OCI-LY7 (cell line): ENCODE measurements at places on chromosomes 6 and 20. TPM values are rescaled to one million over a fixed set of nuclear protein-coding genes. Genes with fewer than 3 reads are reported as not detected.

DNA sequence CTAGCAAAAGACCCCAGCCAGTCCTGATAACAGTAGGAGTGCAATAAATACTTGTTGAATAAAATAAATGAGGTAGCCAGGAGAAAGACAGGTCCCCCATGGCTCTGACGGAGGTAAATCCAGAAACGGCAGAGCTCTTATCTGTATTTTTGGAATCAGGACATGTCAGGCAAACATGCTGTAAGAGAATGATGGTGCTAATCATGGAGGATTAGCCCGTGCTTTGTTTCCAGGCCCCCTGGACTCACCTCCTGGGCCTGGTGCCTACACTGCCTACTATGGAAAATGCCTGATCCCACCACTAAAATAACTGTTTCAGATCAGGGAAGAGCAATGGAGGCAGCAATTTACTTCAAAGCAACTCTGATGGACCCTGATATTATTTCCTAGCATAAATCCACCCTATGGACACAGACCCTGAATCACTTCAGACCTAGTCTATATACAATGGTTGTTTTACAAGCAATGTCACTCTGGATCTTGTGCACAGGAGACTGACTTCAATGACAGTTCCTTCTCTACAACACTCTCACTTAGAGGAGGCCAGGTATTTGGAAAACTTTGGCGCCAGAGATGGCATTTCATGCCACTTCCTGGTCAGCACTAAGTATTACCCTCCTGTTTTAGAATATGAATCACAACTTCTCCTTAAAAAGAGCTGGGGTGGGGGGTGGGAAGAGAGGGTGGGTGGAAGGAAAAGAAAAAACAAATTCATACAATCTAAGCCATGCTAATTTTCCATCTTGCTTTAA, 6.4 kb downstream of the MRPL14 start:
- no peak for DNase-seq

The UST gene
- 3.4 and 4.1 TPM in 2 replicates for total RNA-seq

The GNL1 gene
- total RNA-seq = 114 and 116 TPM in 2 replicates

The RCAN2 gene
- total RNA-seq = 0.11 TPM in 1 of 2 replicates, not detected in the other

DNA sequence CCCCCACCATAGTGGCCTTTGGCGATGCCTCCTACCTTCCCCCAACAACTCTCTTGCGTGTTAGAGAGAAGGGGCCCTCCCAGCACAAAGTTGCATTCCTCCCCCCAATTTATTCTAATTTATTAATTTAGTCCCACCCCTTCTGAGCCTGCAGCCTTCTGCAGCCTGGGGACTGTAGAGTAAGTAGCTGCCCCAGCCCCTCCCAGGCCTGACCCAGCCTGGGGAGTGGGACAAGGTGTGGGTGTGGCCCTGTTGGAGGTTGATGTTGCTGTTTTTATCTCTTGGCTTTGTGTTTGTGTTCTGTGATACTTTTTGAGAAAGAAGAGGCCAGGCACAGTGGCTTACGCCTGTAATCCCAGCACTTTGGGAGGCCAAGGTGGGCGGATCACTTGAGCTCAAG, 49.4 kb downstream of the ORC3 start:
- no peak for DNase-seq

DNA sequence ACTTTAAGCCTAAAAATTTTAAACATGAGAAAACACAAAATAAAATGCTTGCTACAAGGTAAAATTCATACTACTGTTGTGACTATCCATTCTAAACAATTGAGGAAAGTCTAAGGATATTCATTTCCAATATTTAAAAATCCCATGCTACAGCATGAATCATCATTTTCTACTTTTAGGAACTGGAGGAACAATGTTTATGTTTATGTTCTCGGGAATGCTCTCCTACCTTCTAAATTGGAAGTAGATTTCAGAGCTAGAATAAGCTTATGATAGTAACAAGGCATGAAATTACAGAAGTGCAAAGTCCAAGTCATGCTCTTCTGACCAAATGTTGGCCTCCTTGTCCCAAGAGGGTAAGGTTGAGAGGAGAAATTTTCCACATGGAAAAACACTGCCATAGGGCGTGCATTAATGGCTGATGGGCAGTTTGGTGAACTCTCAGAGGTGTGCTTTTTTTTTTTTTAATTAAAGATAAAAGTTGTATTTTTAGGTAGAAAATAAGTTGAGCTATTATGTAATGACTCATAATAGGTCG, 6.0 kb upstream of the MYLK4 start:
- DNase-seq = no peak

DNA sequence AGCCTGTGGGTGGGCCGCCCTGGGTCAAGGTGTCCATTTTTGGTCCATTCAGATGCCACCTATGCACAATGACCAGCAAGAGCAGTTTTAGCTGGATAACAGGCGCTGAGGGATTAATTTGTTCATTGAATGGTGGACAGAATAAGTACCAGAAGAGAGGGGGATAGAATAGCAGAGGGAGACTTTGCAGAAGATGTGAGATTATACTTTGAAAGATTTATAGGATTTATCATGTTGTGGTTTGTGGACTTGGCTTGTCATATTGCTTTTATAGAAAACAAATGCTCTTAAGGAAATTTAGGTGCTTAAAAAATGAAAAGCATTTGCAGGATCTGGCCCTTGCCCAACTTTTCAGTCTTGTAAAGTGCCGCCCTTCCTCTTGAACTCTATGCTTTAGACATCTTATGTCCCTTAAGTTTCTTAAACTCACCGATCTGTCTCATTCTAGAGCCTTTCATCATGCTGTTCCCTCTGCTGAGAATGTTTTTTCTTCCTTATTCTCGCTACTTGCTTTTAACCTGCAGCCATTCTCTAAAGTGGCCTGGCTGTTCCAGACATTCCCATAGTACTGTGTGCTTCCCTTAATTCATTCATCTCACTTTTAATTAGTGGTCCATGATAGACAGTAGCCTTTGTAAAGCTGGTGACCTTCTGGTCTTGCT, 42.5 kb downstream of the CD109 start:
- DNase-seq = no peak

DNA sequence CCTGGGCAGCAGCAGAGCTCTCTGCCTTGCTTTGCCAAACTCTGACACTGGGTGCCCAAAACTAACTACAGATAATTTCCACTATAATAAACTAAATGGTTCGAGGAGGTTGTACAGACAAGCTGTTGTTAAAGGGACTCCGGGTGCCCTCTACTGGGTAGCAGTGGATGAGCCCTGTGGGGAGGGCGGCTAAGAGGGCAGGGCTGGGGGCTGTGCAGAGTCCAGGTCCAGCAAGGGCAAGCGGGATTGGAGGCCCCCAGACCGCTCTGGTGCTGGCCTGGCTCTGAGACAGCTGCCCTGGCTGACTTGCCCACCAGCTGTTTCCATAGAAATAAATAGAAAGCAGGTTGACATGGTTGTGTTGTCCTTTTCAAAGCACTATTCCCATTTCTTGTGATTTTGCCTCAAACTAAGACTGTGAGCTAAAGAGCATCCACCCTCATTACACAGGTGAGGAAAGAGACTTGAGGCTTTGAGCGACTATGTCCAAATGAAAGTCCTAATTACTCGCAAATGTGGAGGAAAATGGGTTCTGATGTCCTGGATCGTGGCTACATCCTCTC, 167.6 kb upstream of the CST7 start:
- DNase-seq = peak; percentile 45

GRCh38 chr20:63026582-63027165, 19.9 kb upstream of the BHLHE23 start:
- DNase-seq = no peak

The MAFB gene
- not detected in 2 replicates for total RNA-seq

The TSHZ2 gene
- not detected in 2 replicates for total RNA-seq

DNA sequence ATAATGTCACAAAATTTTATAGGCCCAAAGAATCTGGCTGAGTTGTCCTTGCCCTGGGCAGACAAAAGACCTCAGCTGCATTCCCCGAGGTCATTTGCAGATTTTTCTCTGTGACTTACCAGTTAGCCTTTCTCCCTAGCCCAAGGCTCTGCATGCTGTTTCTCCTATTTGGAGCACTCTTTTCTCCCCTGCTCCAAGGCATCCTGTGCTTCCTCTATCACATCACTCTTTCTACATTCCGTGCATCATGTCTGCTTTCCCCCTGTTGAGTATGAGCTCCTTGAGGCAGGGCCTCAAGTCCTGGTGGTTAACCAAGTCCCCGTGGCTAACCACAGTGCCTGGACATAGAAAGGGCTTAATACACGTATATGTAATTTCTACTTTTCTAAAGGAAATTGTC, 593 bp upstream of the GSTA3 start:
- no peak for DNase-seq
